Amniotic epithelial cell (primary cell): ENCODE measurements at places on chromosomes 6 and 20.

DNA sequence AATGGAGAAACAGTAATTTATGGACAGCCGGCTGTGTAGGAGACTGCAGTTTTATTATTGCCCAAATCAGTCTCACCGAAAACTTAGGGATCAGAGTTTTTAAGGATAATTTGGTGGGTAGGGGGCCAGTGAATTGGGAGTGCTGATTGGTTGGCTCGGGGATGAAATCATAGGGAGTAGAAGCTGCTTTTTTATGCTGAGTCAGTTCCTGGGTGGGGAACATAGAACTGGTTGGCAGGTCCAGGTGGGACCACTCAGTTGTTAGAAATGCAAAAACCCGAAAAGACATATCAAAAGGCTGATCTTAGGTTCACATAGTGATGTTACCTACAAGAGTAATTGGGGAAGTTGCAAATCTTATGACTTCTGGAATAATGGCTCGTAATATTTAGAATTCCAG is 59.3 kb downstream of the DOP1A start:
- no peak for DNase-seq

DNA sequence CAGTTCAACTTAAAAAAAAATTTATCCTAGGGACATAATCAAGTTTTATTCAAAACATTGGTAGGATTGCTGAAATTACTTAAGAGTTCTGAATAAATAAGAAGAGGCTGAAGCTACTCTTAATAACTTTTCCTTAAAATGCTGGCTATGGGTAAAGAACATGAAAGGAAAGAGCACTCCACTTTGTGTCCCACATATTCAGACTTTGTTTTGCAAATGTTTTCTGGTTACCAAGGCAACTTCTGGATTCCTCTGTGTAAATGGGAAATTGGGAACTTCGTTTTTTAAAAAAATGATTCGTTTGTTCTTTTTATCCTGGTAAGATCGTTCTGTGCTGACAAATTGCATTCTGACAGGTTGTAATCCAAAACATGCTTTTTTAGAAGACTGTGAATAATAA is 115.0 kb downstream of the KIF6 start:
- DNase-seq, result no peak

GRCh38 chr20:9200620-9201019 is 131.7 kb downstream of the PLCB4 start:
- DNase-seq, result peak; percentile 91

DNA sequence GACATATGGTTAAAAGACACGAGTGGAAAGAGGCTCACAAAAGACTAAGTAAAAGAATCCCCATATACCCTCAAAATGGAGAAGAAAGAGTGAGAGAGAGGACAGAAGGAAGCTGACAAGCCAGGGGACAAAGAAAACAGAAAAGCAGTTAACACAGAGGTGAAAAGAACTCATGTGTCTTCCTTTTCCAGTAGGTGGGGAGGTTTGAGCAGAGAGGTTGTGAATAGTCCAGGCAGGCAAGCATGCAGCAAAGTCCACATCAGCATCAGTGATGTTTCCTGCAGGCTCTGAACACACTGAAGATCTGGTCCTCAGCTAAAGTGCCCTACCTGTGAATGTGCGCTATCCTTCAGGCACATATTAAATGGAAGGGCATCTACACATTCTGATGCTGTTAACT is 196.5 kb upstream of the IRAK1BP1 start:
- DNase-seq, result no peak

- DNase-seq, result peak; percentile 69
These were observed 10.1 kb downstream of the MAP3K5 start for GRCh38 chr6:136782021-136782770.

DNA sequence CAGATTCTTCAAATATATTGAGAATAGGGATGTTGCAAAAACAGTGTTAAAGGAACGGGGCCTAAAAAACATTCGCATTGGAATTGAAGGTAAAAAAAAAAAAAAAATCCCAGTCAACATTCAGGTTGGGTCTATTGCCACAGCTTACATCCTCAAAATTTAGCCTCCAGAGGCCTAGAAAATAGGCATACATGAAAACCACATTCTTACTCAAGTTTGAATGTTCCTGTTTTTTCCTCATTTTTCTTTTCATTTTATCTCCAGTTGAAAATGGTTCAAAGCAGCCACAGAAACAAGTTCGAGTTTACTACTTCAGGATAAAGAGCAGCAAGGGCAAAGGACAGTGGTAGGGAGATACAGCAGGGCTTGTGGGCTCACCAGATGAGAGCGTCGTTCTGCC is 41.9 kb downstream of the KCTD20 start:
- DNase-seq, result no peak

DNA sequence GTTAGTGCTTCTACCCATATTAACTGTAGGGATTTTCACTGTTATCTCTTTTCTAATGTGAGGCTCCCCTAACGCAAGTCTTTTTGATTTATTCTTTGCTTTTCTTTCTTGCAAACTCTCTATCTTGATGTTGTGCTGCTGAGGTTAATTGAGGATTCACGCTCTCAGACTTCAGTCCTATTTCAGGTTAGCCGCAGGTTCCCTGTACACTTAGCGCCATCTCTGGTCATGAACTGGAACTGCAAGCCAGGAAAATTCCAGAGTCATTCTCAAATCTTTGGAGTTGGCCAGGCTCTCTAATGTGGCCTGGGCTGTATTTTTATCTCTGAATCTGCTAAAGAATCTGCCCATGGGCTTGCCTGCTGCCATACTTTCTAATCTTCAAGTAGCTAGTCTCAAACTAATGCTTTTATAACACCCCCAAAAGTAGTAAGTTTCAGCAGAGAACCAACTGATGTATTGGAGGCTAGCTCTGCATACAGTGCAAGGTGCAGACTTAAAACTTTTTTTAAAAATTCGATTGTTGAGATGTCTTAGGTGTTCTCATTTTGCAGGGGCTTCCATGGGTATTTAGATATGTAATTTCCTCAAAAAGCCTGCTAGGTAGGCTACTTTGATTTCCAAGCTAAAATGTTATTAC is 91.1 kb upstream of the OPRM1 start:
- DNase-seq, result peak; percentile 5

GRCh38 chr20:9141070-9141469 is 72.2 kb downstream of the PLCB4 start:
- DNase-seq, result peak; percentile 12

GRCh38 chr6:136977075-136977474 is 55.0 kb downstream of the SLC35D3 start:
- no peak for DNase-seq
